Activated CD4-positive, alpha-beta memory T cell treated with anti-CD3 and anti-CD28 coated beads, Interleukin-2, amount 10 ng/mL, durations not matched to agents 7 days and 5 days (primary cell): ENCODE measurements at places on chromosomes 12 and 14. TPM values are rescaled to one million over a fixed set of nuclear protein-coding genes. Genes with fewer than 3 reads are reported as not detected.

- DNase-seq, result no peak
These were observed 9.9 kb downstream of the LGR5 start for GRCh38 chr12:71449373-71450070.

DNA sequence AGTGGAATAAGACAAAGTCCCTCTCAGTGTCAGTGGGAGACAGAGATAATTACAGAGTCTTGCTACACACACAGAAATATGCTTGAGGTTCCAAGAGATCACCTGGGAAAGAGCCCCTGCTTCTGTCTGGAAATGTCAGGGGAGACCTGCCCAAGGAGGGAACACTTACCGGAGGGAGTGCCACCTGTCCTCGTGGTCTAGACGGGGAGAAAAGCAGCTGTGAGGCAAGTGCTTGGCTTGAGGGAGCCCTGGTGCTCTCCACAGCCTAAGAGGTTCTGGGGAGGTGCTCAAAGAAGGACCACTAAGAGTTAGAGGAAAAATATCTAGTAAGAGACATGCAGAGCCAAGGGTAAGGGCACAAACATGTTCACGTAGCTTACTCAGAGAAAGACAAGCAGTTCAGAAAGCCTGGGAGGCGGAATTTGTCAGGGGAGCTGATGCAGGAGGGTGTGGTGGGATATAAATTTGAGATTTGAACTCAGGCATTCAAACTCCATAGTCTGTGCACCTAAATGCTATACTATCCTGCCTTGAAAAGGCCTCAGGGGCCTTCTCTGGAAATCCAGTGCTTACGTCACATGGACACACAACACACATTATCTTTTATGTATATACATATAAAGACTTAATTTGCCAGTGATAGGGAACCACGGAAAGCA, 38.2 kb upstream of the GNPNAT1 start:
- no peak for DNase-seq

Gene SMOC1
- total RNA-seq, result not detected

Gene MAP1LC3B2
- 0.68 TPM for total RNA-seq

Gene TAS2R9
- not detected for total RNA-seq

Gene DHRS7
- total RNA-seq, result 76.5 TPM

DNA sequence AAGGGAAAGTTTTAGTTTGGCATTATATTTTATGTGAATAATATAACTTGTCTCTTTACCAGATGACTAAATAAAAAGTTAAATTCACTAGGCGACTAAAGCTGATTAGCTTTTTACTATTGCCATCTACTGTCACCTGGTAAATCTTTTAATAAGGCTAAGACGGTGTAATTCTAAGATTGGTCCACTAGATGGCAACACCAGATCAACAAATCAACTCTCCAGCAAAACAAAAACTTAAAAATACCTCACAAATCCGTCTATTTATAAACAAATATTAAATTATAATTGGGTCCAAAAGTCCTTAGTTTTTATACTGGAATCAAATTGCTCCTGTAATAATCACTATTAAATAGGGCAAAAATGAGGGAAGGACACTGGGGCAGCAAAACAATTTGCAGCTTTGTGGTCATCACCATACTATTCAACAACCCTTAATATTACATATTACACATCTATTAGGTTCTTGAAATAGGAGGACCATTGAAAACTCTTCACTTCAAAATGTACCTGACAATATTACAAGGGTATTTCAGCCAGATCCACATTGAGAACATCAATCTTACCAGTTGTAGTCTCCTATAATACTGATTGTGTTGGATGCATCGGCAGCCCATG, 47.9 kb downstream of the GALC start:
- DNase-seq, result no peak

DNA sequence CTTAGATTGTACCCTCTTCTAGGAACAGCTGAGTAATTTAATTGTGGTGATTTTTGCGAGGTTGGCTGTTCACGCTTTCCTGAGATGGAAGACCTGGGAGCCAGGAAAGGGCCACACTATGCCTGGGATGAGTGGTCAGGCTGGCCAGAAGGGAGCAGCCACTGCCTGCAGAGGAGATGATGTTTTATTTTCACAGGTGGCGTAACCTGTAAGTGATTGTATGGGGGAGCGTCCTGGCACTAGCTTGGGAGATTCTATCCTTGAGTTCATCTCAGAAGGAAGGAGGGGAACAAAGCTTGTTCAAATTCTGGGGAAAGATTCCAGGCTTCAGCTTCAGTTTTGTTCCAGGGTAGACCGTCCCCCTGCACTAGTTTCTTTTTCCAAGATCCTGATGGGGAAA, 1.2 kb downstream of the RPH3A start:
- no peak for DNase-seq

GRCh38 chr12:16599081-16599480, 6.9 kb downstream of the LMO3 start:
- DNase-seq, result no peak

Gene ZNF385A
- total RNA-seq, result 1.2 TPM

DNA sequence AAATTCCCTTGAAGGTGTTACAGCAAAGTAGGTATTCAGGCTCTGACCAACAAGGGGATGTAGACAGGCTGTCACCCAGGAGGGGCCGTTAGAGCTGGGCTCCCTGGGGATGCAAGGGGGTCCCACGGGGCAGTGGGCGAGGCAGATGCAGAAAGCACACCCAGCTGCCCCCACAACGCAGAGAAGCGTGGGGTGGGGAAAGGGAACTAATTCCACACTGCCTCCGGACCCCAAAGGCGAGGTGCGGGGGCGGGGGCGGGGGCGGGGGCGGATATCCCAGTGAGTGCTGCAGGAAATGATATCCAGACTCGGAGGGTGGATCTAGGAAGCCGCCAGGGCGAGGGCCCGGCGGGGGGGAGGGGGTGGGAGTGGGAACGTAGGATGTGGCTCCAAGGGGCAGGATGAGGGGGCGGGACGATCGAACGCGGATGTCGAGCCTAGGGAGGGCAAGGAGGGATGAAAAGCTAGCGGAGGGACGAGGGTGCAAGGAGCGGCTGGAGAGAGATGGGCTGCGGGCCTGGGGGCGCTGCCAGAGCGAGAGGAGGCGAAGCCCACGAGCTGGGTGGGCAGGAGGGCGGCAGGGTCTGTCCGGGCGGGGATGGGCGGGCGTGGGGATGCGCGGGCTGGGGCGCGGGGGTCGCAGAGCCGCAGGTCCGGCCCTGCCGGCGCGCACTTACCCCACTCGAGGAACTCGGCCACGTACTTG, 874 bp downstream of the CDC42BPB start:
- DNase-seq, result no peak

GRCh38 chr12:5403411-5403810, 28.5 kb upstream of the NTF3 start:
- no peak for DNase-seq

DNA sequence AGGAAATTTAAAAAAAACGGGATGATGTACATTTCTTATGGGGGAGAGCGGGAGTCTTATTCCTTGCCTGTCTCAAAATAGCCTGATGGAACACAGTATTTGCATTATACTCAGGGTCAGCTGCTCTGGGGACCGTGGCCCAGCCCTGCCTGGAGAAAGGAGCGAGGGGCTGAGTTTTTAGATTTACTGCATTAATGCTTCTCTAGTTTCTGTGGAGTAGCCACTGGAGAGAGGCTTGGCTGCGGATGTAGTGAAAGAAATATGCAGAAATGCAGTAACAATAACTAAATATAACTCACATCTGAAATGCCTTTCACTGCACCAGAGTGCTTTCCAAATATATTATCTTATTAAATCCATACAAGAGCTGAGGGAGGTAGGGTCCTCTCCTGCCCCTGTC, 87.6 kb upstream of the MAP1LC3B2 start:
- no peak for DNase-seq

- DNase-seq, result no peak
These were observed 196.2 kb upstream of the HMGA2 start for GRCh38 chr12:65628061-65628460.

DNA sequence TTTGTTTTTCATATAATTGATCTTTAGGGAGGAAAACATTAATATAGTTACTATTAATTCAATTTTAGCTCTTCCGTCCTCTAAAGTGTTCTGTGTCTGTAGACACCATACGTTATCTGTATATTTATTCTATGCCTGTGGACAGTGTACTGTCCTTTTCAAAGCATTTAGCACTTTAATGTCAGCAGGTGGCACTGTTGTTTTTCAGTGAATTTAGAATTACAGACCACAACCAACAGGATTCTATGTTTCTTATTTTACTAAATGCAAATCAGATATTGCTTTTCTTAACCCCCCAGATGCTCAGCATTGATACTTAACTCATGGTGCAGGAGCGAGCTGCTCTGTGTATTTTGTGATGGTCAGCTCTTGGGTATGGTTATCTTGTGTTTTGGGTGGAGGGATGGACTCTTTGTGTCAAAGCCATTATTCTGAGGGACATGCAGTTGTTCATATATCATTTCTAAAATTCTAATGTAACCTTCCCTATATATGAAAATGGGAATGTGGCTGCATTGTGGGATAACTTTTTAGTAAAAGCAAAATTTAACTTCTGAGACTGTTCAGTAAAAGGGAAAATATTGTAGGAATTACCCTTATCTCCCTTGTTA, 65.2 kb downstream of the PAPOLA start:
- no peak for DNase-seq
